ENCODE measurements at places on chromosomes 1 and 21.

DNA sequence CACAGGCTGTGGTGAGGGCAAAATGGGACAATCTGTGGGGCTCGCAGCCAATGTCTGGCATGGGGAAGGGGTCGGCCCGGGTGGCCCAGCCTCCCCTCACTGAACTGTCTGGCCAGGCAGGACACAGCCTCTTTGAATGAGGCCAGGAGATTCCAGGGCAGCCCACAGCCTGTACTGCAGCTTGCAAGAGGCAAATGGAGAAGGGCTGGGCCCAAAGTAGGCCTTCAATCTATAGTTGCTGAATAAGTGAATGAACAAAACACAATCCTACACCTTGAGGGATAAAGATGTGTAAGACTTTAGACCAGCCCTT lies 23.2 kb downstream of the SLC27A3 start:
- no peak for DNase-seq

DNA sequence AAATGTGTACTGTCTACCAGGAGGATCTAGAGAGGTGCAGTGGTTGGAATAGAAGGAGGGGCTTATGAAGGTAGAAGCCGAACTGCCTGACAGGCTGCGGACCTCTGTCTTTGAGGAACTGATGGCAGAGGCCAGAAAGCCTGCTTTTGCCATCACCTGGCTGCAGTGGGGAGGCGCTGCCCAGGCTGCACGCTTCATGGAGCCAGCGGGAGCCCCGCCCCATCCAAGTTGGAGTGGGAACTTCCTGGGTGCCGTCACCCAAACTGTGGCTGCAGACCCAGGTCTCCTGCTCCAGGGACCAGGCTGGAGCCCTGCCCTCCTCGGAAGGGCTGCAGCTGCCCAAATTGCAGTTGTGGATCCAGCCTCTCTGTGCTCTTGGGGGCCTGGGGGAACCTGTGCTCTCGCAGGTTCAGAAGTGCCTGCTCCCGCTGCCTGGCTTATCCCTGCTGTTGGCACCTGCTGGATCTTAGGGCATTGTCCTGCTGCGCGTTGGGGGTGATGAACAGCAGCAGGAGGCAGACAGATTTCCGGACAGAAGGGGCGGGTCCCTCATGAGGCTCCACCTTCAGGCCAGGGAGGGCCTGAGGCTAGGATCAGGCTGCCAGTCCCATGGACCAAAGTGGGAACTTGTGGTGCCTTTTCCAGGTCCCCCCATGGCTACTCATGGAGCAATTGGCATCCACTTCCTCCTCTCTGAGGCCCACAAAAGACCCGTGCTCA lies 118.0 kb upstream of the PLPPR4 start:
- DNase-seq, result no peak

GRCh38 chr21:36478207-36478701 lies 1.7 kb downstream of the CLDN14 start:
- DNase-seq, result peak; percentile 81

- no peak for DNase-seq
These were observed 17.4 kb downstream of the DMRTA2 start for GRCh38 chr1:50405814-50406213.

DNA sequence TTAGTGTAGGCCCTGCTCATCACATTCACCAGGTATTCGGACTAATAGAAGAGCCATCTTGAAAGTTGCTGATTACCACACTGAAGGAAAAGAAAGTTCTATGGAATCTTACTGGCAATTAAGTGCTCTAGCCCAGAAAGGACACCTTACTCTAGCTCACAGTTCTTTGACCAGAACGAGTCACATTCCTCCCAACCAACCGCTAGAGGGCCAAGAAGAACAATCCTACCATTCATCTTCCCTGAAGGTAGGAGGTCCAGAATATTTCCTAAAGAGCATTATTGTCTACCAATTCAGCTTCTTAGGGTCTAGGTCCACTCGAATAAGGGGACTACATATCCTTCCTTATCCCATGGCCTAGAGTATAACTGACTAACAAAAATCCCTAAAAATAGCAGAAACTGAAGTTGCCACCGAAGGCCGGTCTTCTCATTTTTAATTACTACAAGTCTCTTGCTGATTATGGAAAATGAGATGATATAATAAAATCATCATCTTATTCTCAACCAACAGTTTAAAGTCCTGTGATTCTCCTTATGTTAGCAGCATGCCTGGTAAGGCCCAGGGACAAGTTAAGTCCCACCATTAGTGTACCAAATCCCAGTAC lies 2.7 kb upstream of the FMO1 start:
- DNase-seq, result no peak

DNA sequence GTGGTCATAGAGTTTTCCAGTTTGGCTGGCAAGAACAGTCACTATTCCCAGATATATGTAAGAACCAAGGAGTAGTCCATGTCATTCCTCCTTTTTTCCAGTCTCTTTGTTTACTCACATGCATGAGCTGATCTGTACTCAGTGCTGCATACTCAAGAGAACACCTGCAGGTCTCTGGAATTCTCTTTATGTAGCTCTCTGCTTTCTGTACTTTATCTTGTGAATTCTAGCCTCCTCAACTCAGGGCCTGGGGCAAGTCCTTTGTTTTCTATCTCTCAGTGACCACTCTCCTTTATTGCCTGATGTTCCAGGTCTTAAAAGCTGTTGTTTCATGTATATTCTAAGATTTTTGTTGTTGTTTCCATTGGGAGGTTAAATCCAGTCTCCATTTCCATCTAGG lies 478.9 kb downstream of the DPYD start:
- no peak for DNase-seq

DNA sequence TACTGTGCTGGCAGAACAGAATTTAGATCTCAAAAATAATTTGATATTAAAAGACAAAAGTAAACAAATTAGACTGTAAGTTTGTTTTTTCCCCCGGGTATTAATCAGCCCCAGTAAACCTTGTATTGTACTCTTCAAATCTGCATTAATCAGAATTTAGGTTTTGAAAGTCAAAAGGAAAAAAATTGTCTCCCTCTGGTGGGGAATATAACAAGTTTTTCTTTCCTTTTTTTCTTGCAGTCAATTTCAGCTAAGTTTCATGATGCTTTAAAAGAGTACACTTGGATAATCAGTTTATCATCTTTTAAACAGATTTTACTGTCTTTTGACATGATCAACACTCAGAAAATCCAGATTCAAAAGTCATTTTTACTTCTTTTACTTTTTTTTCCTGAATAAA lies 134.5 kb upstream of the PKN2 start:
- no peak for DNase-seq

GRCh38 chr1:88990426-88990825 lies 2.0 kb downstream of the KYAT3 start:
- DNase-seq, result no peak

DNA sequence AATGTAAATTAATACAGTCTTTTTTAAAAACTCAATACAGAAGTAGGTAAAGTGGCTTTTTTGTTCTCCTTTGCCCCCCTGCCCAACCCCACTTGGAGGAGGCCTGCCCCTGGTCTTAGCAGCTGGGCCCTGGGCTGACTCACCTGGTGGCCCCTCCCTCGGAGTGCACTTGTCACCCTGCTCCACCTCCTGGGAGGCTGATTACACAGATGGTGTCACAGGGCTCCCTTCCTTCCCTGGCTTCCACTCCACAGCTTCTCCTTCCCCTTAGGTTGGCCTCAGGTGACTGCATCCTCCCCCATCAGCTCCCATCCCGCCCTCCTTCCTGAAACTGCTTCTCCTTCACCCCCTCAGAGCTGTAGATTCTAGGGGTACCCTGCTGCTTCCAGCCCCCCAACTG lies 11.7 kb upstream of the CAPN9 start:
- DNase-seq, result no peak

GRCh38 chr1:174990382-174990999 lies 9.3 kb upstream of the CACYBP start:
- DNase-seq, result no peak

- no peak for DNase-seq
These were observed 9.2 kb downstream of the OR2G3 start for GRCh38 chr1:247614625-247615024.

DNA sequence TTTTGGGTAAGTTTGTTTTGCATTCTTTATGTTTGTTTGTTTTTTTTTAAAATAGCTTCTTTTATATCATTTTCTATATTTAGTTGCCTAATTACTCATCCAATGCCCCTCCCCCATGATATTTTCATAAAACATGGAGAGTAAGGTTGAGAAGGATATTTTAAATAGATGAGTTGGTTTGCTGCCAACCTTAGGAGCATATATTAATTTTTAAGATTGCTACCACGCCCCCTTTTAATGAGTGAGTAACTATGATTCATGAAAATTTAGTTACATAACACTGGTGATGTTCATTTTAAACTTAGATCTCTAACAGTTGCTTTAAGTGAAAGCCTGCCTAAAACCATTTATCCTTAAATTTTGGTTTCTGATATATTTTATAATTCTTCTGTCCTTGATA lies 18.7 kb downstream of the TMEM50A start:
- no peak for DNase-seq

DNA sequence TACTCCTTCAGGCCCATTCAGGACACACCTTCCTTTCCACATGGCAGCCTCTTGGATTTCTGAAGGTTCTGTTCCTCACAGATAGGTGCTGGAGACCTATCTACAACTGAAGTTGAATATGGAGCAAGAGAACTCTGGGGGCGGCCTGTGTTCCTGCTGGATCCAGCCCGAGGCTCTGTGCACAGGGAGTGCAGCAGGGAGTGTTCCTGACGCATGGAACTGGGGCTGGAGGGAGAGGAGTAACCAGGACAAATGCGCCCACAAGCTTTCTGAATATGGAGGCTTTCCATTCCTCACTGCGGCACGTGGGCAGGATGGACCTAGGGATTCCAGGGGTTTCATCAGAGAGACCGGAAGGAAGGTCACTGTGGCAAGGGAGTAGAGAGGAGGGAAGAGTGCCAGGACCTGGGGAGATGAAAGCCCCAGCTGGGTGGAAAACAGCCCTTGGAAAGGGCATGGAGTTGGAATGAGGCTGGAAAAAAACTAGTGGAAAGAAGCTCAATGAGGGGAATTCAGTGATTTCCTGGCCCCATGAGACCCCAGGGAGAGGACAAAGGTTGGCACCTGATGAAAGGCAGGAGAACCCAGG lies 12.5 kb downstream of the PM20D1 start:
- no peak for DNase-seq

GRCh38 chr1:150261367-150261766 lies 3.8 kb downstream of the CA14 start:
- no peak for DNase-seq

GRCh38 chr1:84174051-84174556 lies 30.0 kb downstream of the PRKACB start:
- peak; percentile 0 for DNase-seq

DNA sequence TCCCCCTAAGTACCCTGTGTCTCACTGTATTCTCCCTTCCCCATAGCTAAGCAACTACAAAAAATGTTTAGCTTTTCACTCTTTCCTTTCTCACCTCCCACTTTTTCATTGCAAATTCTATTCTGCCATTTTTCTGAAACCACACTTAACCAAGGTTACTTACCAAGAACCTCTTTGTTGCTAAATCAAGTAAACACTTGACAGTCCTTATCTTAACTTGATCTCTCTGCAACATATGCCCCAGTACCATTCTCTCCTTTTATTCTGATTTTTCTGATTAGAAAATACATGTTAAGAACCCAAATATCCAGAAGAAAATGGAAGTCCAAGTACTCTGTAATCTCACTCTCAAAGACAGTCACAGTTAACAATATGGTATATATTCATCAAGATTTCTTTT lies 16.0 kb downstream of the EVI5 start:
- no peak for DNase-seq

DNA sequence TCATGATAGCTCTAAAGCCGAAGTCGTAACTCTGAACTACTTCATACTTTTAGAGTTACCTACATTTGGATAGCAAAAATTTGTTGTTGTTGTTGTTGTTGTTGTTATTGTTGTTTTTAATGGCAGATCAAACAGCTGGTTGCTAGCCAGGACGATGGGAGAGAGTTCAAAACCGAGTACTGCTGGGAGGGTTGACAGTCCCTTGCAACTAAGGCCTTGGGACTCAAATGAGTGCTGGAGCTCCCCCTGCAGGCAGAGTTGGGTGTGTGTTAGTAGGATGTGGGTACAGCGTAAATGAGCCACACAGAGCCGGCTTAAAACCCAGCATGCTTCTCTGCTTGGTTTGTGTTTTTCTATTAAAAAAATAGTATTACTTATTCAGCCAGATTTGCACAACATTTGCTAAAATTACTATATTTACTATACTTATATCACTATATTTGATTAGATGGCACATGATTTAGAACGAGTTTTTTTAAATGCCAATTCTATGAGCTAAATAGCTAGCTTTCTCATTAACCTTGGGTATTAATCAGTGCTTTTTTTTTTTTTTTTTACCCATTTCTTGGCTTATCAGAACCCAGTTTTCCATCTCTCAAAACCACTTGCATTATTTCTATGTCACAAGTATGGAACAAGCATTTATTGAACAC lies 129.2 kb upstream of the SYT6 start:
- DNase-seq, result peak; percentile 31

- DNase-seq, result no peak
These were observed 291.3 kb downstream of the NTNG1 start for GRCh38 chr1:107432108-107432507.

DNA sequence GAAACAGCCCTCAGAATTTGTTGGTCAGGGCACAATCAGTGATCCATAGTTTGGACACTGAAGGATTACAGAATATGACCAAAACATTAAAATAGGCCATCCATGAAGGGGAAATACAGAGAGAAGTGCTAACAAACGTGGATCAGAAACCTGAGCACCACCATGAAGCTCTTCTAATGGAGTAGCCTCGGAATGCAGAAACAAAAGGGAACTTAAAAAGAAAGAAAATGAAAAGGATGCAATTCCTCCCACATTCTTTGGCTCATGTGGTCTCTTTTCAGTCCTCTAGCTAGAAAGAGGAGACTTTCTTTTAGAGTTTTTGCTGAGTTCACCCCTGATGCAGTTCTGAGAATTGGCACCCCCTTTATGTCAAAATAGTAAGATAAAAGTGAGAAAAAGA lies 989.8 kb upstream of the B3GALT2 start:
- DNase-seq, result no peak

GRCh38 chr1:234875953-234876855 lies 252.4 kb downstream of the TOMM20 start:
- no peak for DNase-seq

GRCh38 chr1:59759156-59759925 lies 55.4 kb upstream of the HOOK1 start:
- DNase-seq, result peak; percentile 20

DNA sequence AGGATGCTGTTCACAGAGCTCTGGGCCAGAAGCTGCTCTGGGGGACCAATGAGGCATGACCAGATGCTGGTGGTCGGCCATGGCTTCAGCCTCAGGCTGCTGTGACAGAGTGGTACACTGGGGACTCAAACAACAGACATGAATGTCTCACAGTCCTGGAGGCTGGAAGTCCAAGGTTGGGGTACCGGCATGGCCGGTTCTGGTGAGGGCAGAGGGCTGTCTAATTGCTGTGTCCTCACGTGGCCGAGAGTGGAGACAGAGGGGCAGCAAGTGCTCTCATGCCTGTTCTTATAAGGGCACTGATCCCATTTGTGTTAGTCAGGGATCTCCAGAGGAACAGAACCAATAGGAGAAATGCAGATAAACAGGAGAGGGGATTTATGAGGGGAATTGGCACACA lies 253.5 kb upstream of the C1orf174 start:
- DNase-seq, result no peak

DNA sequence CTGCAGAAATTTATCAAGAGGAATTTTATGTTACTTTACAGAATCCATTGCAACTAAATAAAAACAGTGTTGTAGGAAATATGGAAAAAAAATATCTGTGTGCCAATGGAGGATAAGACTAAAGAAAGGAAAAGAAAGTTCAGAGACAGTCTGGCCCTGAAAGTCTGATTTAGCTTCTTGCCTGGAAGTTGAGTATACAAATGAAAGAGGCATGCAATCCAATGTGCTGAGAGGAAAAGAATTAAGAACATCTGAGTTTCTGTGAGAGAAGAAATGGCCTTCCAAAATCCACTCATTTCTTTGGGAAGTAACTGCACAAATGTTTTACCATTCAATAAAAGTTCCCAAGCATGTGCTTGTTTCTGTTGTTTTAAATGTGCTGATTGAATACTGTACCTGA lies 65.1 kb downstream of the LHX9 start:
- no peak for DNase-seq
